T-helper 22 cell (primary cell): ENCODE measurements at places on chromosomes 4 and X.
A peak's percentile ranks its signal among the peaks of the same experiment; 100 is the strongest.

DNA sequence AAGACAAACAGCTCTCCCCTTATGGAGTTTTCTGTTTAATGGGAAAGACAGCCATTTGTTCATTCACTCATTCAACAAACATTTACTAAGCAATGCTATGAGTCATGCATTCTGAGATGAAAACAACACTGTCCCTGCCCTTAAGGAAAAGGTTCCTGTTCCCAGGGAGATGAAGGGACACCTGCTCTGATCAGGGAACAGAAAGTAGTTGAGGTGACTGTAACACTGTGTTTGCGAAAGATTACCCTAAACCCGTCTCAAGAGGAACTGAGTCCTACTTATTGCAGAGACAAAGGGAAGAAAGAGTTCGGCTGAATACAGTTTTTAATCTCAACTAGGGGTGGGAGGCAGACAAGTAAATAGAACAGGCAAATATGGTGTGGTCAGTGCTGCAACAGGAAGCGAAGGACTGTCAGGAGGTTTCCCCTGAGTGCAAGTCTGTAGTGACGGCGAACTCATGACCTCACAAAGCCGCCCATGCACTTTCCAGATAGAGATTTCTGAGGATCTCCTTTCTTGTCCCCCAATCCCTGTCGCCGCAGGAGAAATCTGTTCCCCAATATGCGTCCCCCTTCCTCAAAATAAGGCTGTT lies 712 bp downstream of the STX18 start:
- DNase-seq, result no peak

- no peak for DNase-seq
These were observed 3.1 kb downstream of the CT45A10 start for GRCh38 chrX:135890087-135890585.

GRCh38 chr4:184487503-184487902 lies 13.2 kb upstream of the IRF2 start:
- DNase-seq, result no peak

GRCh38 chr4:150033081-150033480 lies 45.2 kb upstream of the DCLK2 start:
- DNase-seq, result no peak

DNA sequence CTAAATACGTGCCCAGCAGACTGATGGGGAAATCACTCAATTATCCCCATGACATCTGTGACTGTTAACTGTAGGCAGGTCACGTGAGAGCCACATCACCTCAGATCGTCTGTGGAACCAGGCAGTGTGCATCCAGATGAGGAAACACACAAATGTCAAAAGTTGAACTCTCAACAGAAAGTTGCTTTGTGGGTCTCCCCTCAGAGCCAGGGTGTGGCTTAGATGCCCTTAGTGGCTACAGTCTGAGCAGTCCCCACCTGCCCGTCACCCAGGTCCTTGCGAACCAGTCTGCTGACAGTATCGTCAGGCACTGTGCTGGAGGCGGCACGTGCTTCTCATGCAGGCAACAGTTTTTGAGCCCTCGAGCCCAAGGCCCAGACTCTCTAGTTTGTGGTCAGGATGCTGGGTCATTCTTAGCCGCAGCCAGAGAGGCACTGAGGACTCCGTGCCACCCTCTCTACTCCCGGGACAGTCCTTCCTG lies 10.8 kb downstream of the TMEM187 start:
- DNase-seq, result no peak

GRCh38 chr4:152535360-152535902 lies 461 bp downstream of the FBXW7 start:
- peak; percentile 15 for DNase-seq

- no peak for DNase-seq
These were observed 190.4 kb downstream of the UNC5C start for GRCh38 chr4:95358421-95358820.

GRCh38 chrX:137031517-137032340 lies 2.1 kb downstream of the GPR101 start:
- DNase-seq, result no peak

DNA sequence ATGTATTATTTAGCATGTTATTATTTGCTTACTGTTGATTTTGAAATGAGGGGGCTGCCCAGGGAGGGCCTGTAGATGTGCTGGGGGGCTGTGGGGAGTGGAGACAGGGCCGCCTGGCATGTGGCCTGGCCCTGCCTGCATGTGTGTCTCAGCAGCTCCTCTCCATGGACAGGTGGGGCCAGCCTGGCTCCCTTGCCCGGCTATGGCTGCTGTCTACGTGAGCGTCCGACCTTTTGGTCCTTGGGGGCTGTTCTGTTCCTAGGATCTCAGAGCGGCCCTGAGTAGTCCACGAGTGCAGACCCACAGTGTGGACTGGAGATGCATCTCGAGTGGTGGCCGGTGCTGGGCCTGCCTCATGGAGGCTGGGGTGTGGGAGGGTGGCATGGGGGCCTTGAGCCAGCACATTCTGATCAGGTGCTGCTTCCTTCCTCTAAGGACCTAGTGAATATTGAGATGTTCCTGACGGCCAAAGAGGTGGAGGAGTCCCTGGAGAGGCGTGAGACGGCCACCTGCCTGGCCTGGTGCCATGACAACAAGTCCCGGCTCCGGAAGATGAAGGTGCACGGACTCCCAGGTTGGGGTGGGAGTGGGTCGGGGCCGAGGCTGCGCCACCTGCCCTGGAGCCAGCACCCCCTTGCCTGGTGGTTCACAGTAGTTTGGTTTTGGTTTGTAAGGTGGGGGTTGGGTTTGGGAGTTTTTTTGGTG lies 24.9 kb upstream of the UVSSA start:
- DNase-seq, result no peak

- no peak for DNase-seq
These were observed 105.1 kb upstream of the SCOC start for GRCh38 chr4:140268186-140268841.

GRCh38 chr4:77827343-77827742 lies 8.2 kb upstream of the CNOT6L start:
- no peak for DNase-seq

DNA sequence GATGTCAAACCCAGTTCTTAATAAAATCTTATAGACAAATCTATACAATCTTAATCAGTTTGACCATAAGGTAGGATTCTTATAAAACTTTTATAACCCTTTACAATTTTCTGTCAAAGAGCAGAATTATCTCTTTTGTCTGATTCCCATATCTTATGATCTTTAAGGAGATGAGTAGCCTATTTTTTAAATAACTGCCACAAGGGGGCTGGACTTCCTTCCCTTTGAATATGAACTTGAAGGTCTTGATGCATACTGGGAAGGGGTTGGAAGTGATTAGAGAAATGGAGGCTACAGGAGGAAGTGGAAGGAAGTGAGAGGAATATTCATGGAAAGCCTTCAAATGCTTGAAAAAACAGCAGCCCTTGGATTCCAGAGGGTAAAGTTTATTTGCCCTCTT lies 111.1 kb downstream of the APOOL start:
- DNase-seq, result no peak

GRCh38 chr4:8176547-8177399 lies 18.2 kb upstream of the ABLIM2 start:
- no peak for DNase-seq

DNA sequence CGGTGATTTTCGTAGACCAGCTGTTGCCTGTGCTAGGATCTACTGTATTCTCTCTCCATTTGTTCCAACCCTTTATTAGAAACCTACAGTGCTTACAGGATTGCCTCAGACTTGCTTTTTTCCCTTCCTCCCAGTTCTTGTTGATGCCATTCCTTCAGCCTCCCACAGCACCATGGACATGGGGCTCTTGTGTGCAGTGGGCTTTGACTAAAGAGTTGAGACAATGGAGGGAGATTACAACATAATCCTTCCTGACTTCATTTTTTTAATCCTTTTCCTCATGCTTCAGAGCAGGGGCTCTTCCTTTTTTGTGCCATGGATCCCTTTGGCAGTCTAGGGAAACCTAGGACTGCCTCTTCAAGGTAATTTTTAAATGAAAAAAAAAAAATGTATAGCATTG lies 92.1 kb downstream of the BMPR1B start:
- no peak for DNase-seq

- no peak for DNase-seq
These were observed 17.4 kb downstream of the CETN2 start for GRCh38 chrX:152813206-152813605.

DNA sequence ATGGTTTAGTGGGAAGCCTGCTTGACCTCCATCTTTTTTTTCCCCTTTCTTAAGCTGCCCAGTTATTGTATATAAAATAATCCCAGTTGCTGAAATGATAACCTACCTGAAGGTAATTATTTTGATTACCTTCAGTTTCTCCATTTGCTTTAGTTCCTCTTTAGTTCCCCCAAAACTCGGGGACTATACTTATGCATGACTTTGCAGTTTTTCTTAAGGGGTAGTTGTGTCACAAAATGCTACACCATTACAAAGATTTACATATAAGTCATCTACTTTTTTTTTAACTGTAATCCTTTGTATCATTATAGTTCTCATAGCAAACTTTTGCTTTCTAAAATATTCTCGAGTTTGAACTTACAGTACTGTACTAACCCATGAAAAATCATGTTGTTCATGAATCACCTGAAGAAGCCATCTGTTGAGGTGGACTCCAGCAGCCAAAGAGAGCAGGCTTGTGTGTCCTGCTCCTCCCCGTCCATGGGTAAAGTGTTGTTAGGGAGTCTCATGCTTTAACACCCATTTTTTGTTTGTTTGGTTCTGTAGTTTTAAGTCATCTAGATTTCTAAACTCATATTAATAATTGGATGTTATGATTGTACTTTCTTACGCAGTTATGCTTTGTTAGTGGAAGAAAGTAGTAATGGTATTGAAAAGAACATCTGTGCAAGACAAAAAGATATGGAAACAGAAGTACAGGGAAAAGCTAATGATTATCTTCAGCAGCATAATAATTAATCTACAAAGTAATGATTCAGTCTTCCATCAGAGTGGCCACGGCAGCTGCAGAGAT lies 34.6 kb downstream of the HADH start:
- no peak for DNase-seq

DNA sequence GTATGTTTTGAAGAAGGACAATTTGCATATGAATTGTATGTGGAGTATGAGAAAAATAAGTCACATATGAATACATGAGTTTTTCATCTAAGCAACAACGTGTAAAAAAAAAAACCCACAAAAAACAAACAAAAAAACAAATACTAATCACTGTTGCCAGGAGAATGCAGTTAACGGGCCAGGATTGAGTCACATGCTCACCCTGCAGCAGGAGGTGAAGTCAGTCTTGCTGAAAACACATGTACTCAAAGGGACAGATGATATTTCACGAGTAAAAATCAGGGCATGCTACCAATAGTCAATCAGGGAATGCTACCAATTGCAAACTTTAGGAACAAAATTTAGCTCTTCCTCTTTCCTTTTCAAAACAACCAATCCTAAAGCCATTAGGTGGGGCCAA lies 10.4 kb upstream of the DCLK2 start:
- DNase-seq, result no peak

DNA sequence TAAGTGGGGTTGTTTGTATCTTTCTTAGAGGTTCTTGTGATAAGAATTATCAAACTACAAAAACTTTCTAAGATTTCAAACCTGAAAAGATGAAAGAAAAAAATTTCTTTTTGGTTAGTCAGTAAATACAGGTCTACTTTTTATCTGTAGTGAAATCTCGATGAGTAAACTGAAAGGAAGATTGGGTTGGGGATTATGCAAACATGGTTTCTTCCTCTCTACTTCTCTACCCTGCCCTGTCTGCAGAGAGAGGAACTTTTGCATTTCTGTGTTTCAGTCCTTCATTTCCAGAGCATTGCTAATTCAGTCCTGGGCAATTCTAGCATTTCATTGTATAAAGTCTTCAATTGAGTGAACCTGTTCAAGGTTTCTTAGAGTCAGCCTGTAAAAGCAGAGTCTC lies 51.6 kb upstream of the IL2 start:
- DNase-seq, result no peak

DNA sequence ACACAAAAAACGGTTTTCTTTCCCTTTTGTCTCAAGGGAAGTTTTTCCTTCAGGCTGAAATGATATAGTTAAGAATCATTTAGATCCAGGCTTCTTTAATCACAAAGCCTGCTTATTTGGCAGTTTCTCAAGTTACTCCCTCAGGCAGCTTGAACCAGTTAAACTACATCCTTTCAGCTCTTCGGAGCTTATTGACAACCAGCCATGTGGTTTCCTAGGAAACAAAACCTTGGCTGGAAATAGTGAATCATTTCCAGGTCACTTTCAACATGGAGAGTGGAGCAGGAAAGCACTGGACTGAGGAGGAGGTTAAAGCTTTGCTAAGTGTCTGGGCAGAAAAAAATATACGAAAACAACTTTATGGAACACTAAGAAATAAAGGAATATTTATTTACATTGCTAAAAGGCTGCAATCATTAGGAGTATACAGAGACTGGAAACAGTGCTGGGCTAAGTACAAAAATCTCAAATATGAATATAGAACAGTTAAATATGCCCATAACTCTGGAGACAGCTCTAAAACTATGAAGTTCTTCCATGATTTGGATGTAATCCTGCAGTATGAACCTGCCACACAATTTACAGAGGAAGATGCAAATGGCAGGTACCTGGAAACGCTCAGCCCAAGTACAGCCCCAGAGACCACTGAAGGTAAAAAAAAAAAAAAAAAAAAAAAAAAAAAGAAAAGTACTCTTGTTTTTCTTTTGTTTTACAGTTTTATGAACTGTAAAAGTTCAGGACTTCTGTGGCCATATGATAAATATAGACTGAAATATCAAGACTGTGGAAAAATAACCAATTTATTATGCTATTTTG lies 23.2 kb upstream of the AASDH start:
- DNase-seq, result no peak

DNA sequence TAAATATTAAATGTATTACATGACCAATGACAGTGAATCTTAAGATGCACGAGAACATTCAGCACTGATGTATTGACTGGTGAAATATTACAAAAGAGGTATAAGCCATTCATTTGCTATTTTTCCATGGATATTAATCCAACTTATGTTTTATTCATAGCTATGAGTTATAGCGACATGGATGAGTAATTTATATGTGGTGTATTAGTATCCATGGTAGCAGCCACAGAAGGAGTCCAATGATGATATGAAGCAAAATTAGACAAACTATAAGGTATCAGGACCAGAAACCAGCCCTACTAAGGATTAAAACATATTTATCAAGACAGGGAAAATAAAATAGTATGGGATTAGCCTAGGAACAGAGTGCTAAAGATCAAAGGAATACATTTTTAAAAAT lies 50.7 kb downstream of the THAP9 start:
- DNase-seq, result no peak

- no peak for DNase-seq
These were observed 14.5 kb downstream of the SHISA3 start for GRCh38 chr4:42411803-42412202.

GRCh38 chr4:153266988-153267387 lies 62.7 kb downstream of the TRIM2 start:
- DNase-seq, result no peak

DNA sequence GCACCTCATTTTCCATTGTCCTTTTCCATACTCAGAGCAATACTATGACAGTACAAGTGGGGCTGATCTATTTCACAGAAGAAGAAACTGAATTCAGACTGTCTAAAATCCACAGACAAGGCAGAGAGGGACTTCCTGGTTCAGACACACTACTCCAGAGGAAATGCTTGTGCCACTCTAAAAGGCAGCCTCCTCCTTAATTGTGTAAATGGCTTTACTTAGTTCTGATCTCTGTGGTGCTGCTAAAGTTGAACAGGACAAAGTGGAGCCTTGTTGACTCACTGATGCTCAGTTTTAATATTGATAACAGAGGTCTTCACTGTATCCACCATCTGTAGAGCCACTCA lies 122.4 kb downstream of the KIT start:
- DNase-seq, result no peak
